ENCODE measurements at places on chromosomes 6 and 20.

DNA sequence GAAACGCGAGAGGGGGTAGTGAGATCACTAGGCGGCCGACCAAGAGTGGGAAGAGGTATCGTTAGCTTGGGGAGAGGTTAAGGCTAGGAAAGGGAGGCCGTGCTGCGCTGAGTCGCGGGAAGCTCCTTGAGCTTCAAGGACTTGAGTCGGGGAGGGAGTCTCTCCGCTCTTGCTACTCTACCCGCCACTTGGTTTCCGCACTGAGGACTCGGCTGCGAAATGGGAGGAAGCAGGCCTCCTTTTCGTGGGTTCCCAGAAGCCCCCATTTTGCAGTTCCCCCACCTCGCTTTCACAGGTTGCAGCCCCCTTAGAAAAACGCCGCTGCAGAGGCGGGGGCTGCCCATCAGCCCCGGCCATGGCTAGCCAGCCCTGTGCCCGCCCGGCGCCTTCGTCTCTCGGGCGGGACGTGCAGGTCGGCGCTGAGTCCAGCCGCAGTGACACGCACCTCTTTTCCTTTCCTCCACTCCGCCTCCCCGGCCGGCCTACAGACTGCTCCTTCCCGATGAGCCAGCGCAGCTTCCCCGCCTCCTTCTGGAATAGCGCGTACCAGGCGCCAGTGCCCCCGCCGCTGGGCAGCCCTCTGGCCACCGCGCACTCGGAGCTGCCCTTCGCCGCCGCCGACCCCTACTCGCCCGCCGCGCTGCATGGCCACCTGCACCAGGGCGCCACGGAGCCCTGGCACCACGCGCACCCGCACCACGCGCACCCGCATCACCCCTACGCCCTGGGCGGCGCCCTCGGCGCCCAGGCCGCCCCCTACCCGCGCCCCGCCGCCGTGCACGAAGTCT is 4.9 kb downstream of the VGLL2 start:
- no peak for DNase-seq

GRCh38 chr20:63900413-63900812 is 5.5 kb downstream of the DNAJC5 start:
- DNase-seq = no peak

DNA sequence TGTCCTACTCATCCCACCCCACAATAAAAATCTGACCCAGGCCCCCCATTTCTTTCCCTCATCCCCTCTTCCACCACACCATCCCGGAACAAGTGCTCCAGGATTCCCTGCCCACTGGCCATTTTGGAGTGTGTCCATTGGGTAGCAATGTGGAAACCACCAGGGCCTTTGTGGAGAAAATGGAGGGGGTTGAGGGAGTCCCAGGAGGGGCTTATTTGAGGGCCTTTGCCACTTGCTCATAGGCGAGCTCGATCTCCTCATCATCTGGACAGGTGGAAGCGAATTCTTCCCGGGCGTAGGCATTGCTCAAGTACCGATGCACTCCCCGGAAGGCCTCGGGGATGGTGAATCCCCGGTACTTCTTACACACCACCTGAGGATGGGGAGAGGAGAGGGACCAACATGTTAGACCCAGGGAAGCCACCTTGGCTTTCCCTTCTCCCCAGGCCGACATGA is 1.6 kb upstream of the DDAH2 start:
- DNase-seq = no peak

- DNase-seq = no peak
These were observed 29.1 kb upstream of the HDAC2 start for GRCh38 chr6:114000069-114000468.

- no peak for DNase-seq
These were observed 335.7 kb downstream of the NRN1 start for GRCh38 chr6:5670811-5671561.

All from activated CD8-positive, alpha-beta memory T cell treated with anti-CD3 and anti-CD28 coated beads for 1 hour (primary cell).